ENCODE measurements at places on chromosomes 5 and 9. TPM values are rescaled to one million over a fixed set of nuclear protein-coding genes. Genes with fewer than 3 reads are reported as not detected.

- H3K27me3 ChIP-seq, result no peaks in the 10 kb centered on the region
- no peaks in the 10 kb centered on the region for H3K36me3 ChIP-seq
- H3K4me1 ChIP-seq, result no peaks in the 10 kb centered on the region
- DNase-seq, result no peak
These were observed 61.2 kb upstream of the SLC25A51 start for GRCh38 chr9:37965116-37965515.

ASTN2 gene
- 10.1 TPM for total RNA-seq

DNA sequence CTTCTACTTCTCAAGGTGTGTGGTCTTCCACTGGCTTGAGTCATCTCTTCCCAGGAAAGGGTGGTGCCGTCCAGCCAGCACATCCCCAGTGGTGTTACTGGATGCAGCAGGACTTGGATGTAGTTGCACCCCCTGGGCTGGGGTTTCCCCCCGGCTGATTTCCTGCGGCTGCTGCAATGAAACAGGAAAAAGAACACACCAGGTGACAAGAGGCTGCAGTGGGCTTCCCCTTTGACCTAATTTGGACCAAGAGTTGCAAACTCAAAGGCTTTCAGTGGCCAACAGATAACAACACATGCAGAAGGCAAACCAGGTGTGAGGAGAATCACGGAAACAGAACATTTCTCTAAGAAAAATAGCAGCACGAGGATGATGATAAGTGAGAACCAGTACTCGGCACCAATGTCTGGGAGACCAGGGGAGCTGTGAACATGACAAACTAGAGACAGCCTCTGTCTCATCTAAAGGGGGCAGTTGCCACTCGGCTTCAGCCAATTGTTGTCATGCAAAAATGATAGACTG lies 83.7 kb downstream of the PDE6A start:
- no peak for DNase-seq
- H3K27me3 ChIP-seq, result no peaks in the 10 kb centered on the region
- H3K4me3 ChIP-seq, result 0 out of 3 replicates have a peak overlapping the region, but pooled peaks have one; percentile 14
- no peak overlapping the region for H3K27ac ChIP-seq
- no peaks in the 10 kb centered on the region for H3K36me3 ChIP-seq
- H3K4me1 ChIP-seq, result peaks cover 7% of the 10 kb centered on the region

DNA sequence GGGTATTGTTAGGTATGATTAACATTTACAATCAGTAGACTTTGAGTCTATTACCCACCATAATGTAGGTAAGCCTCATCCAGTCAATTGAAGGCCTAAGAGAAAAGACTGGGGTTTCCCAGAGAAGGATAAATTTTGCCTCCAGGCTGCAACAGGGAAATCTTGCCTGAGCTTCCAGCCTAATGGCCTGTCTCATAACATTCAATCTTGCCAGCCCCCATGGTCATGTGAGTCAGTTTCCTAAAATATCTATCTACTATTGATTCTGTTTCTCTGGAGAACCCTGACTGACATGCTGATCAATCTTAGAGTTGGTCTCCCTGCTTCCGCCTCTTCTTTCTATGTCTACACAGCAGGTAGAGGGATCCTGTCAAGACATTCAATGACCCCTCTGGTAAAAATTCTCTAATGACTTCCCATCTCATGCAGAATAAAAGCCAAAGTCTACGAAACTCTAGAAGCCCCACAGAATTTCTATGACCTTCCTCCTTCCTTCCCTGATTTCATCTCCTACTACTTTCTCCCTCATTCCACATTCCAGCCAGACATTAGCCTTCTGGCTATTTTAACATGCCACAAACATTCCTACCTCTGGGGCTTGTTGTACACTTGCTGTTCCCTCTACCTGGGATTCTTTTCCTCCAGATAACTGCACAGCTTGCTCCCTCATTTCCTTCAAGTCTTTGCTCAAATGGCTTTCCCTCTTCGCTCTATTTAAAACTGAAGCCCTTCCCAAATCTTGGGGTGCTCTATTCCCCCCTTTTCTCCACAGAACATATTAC lies 60.2 kb downstream of the FBXW11 start:
- no peak for DNase-seq
- no peaks in the 10 kb centered on the region for H3K4me1 ChIP-seq
- no peak overlapping the region for H3K27ac ChIP-seq
- no peaks in the 10 kb centered on the region for H3K27me3 ChIP-seq
- H3K36me3 ChIP-seq, result no peaks in the 10 kb centered on the region
- no peak overlapping the region for H3K4me3 ChIP-seq

DNA sequence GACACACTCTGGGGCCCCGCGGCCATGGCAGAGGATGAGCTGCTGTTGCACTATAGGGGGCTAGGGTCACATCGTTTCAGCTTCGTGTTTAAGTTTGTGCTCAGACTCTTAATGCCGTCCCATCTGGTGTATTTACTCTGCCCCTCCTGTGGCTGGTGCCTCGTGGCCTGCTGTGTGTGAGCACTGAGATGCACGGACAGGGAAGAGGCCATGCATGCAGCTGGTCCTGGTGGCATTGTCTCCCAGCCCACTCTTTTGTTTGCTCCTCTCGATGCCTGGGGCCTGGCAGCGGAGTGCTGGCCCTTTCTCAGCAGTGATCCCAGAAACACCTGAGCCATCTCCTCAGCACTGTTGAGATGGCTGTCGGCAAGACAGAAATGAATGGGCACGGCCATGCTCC lies 30.0 kb upstream of the PHF2 start:
- H3K4me1 ChIP-seq, result no peaks in the 10 kb centered on the region
- H3K36me3 ChIP-seq, result peaks cover 61% of the 10 kb centered on the region
- no peak overlapping the region for H3K27ac ChIP-seq
- no peaks in the 10 kb centered on the region for H3K27me3 ChIP-seq
- no peak for DNase-seq

- no peak overlapping the region for H3K27ac ChIP-seq
- H3K27me3 ChIP-seq, result no peaks in the 10 kb centered on the region
- H3K4me1 ChIP-seq, result no peaks in the 10 kb centered on the region
- no peak for DNase-seq
- no peak overlapping the region for H3K4me3 ChIP-seq
These were observed 175.8 kb upstream of the PLCXD3 start for GRCh38 chr5:41686191-41686590.

ELAVL2 gene
- total RNA-seq, result 16.8 TPM

- DNase-seq, result peak; percentile 48
- no peaks in the 10 kb centered on the region for H3K27me3 ChIP-seq
- H3K36me3 ChIP-seq, result no peaks in the 10 kb centered on the region
- H3K27ac ChIP-seq, result no peak overlapping the region
- no peak overlapping the region for H3K4me3 ChIP-seq
These were observed 47.3 kb downstream of the RASGEF1C start for GRCh38 chr5:180161420-180162303.

DNA sequence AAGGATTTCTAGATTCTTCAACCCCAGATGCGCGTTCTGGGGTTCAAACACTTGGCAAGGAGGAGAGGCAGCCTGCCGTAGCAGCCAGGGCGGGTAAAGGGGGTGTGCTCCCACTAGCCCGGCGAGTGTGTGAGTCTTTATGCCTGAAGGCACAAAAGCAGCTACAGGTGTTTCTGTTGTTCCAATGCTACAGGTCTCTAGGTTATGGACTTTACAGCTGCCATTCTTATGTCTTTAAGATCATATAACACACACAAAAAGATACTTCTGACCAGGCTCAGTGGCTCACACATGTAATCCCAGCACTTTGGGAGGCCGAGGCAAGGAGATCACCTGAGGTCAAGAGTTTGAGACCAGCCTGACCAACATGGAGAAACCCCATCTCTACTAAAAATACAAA lies 133.6 kb upstream of the RETREG1 start:
- H3K36me3 ChIP-seq, result peaks cover 34% of the 10 kb centered on the region
- H3K4me1 ChIP-seq, result peaks cover 5% of the 10 kb centered on the region
- no peaks in the 10 kb centered on the region for H3K27me3 ChIP-seq
- H3K4me3 ChIP-seq, result no peak overlapping the region
- no peak for DNase-seq

DNA sequence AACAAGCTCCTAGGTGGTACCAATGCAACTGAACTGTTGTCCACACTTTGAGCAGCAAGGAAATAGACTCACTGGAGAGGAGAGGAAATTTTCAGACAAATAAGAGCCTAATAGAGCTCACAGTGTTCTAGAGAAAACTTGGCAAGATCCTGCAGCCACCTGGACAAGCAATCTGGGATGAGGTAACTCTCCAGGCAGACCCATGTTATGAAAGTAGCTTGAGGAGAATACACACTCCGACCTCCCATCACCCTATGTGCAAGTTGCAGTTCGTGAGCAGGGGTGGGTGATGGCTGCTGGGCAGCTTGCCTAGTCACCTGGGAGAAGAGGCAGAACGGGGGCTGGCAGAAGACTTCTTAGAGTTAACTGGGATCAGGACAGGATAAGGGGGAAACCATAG lies 102.2 kb downstream of the KLF4 start:
- H3K27ac ChIP-seq, result no peak overlapping the region
- no peak for DNase-seq
- H3K27me3 ChIP-seq, result no peaks in the 10 kb centered on the region
- no peaks in the 10 kb centered on the region for H3K36me3 ChIP-seq
- no peaks in the 10 kb centered on the region for H3K4me1 ChIP-seq

DNA sequence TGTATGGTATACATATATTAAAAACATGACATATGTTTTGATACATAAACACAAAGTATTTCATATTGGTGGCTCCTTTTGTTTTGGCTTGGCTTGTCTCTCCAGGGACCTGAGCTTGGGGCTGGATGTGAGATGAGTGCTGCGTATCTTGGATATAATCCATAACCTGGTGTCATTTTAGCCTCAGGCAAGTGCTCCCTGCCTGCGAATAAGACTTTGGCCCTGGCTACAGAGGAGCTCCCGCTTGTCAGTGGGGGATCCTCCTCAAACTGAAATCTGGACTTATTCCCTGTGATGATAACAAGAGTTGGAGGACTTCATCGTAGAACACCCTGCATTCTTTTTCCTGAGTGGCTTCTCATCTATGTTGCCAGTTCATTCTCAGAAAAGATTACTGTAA lies 341.7 kb upstream of the CLINT1 start:
- no peak for DNase-seq
- H3K4me1 ChIP-seq, result no peaks in the 10 kb centered on the region
- no peaks in the 10 kb centered on the region for H3K27me3 ChIP-seq
- no peak overlapping the region for H3K27ac ChIP-seq

DNA sequence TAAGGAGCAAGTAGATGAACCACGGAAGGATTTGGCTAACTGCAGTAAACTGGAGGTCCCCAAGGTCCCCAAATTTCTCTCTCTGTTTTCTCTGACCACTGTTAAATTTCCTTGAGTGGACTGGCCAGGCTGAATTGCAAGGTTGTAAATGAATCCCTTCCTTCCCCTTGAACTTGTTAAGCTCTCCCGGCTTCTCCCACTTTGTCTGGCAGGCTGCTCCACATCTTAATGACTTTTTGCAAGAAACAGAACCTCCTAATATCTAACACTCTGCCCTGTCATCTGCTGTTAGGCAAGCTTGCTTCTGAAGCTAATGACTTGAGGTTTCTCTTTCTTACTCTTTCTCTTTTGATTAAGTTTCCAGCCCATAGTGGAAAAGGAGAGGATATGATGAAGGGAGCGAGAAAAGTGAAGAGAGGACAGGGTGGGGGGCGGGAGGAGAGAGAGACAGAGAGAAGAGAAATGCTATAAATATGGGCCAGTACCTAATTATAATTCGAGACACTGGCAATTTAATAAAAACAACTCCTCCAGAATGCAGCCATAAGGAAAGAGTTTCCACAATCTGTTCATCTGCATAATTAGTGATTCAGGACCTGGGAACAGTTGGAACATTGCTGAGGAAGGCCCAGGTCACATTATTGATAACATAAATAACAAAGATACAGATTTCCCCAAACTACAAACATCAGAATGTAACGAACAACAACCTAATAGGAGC lies 437.3 kb upstream of the MPDZ start:
- H3K36me3 ChIP-seq, result no peaks in the 10 kb centered on the region
- no peaks in the 10 kb centered on the region for H3K27me3 ChIP-seq
- peaks cover 3% of the 10 kb centered on the region for H3K4me1 ChIP-seq
- H3K4me3 ChIP-seq, result no peak overlapping the region
- H3K27ac ChIP-seq, result no peak overlapping the region

PLCXD3 gene
- total RNA-seq, result not detected

TNFSF15 gene
- not detected for total RNA-seq

GRCh38 chr5:77952636-77953212 lies 176.6 kb upstream of the TBCA start:
- peaks cover 19% of the 10 kb centered on the region for H3K27me3 ChIP-seq
- no peak overlapping the region for H3K4me3 ChIP-seq
- H3K4me1 ChIP-seq, result no peaks in the 10 kb centered on the region

GRCh38 chr9:93909242-93909616 lies 45.9 kb downstream of the BARX1 start:
- no peak overlapping the region for H3K27ac ChIP-seq
- H3K4me1 ChIP-seq, result no peaks in the 10 kb centered on the region
- no peaks in the 10 kb centered on the region for H3K36me3 ChIP-seq

HAPLN1 gene
- 0.22 TPM for total RNA-seq

SLC4A9 gene
- not detected for total RNA-seq

EPB41L4B gene
- 18.9 TPM for total RNA-seq

DNA sequence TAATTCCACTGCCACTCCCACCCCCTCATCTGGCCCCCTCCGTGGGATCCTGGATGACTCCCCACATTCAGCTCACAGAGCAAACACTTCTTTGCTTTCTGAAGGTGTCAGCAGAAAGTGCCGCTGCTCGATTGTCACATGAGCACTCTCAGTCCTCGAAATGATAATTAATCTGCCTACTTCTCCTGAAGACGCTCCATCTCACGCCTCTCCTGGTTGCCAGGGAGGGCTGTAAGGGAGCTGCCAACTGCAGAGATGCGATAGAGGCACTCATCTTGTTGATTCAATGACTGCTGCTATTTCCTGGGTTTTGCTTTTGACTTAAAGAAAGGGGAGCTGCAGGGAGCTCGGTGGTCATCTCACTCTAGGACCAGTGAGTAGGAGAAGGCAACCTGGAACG lies 206.5 kb downstream of the DAB2IP start:
- peaks cover 6% of the 10 kb centered on the region for H3K4me1 ChIP-seq
- H3K27me3 ChIP-seq, result no peaks in the 10 kb centered on the region
- no peaks in the 10 kb centered on the region for H3K36me3 ChIP-seq
- no peak for DNase-seq

DPYSL3 gene
- 510 TPM for total RNA-seq

GRCh38 chr9:4750023-4750673 lies 9.1 kb upstream of the AK3 start:
- no peaks in the 10 kb centered on the region for H3K36me3 ChIP-seq
- no peaks in the 10 kb centered on the region for H3K27me3 ChIP-seq
- no peak overlapping the region for H3K27ac ChIP-seq
- no peak for DNase-seq
- H3K4me1 ChIP-seq, result no peaks in the 10 kb centered on the region

C9orf50 gene
- total RNA-seq, result not detected

PCDHGA4 gene
- 2.3 TPM for total RNA-seq

GRCh38 chr9:127733614-127734013 lies 1.5 kb downstream of the TOR2A start:
- H3K27me3 ChIP-seq, result no peaks in the 10 kb centered on the region
- no peaks in the 10 kb centered on the region for H3K4me1 ChIP-seq
- no peaks in the 10 kb centered on the region for H3K36me3 ChIP-seq
- DNase-seq, result no peak
- no peak overlapping the region for H3K4me3 ChIP-seq
- H3K27ac ChIP-seq, result no peak overlapping the region

PAXX gene
- 51.2 TPM for total RNA-seq

GRCh38 chr9:121576281-121577075 lies 75.0 kb upstream of the DAB2IP start:
- no peak overlapping the region for H3K4me3 ChIP-seq
- no peaks in the 10 kb centered on the region for H3K4me1 ChIP-seq
- H3K27ac ChIP-seq, result no peak overlapping the region
- no peaks in the 10 kb centered on the region for H3K27me3 ChIP-seq
- H3K36me3 ChIP-seq, result no peaks in the 10 kb centered on the region
